ENCODE measurements at places on chromosomes 13 and 19.

- DNase-seq, result no peak
Measured at GRCh38 chr13:30295116-30295515, 12.2 kb downstream of the KATNAL1 start.

- DNase-seq, result no peak
Measured at GRCh38 chr13:45299194-45299593, 41.8 kb downstream of the TPT1 start.

- DNase-seq, result no peak
Measured at GRCh38 chr19:14795078-14795721, 16.8 kb upstream of the ADGRE2 start.

GRCh38 chr13:44053208-44053607, 173.5 kb downstream of the LACC1 start:
- DNase-seq, result no peak

Measured in activated T-helper 1 cell treated with anti-CD3 and anti-CD28 coated beads, Interleukin-2, amount 50 U/mL, for 16 hours (primary cell).